ENCODE measurements at places on chromosomes 3 and 15. TPM values are rescaled to one million over a fixed set of nuclear protein-coding genes. Genes with fewer than 3 reads are reported as not detected.

The SLMAP gene
- polyA plus RNA-seq: 32.1 TPM

The SEC61A1 gene
- polyA plus RNA-seq: 49.5 TPM

The KBTBD13 gene
- polyA plus RNA-seq: not detected

The UBE2E2 gene
- polyA plus RNA-seq: 72.2 TPM

The SERINC4 gene
- polyA plus RNA-seq: not detected

The OR5K2 gene
- polyA plus RNA-seq: not detected

The NPTN gene
- 809 TPM for polyA plus RNA-seq

The IQCH gene
- 5.2 TPM for polyA plus RNA-seq

The TMEM207 gene
- polyA plus RNA-seq: not detected

The TNNC1 gene
- 0.71 TPM for polyA plus RNA-seq

The ACOX2 gene
- polyA plus RNA-seq: 2.4 TPM

The CHDH gene
- 0.75 TPM for polyA plus RNA-seq

The LRRC3B gene
- 14.7 TPM for polyA plus RNA-seq

The HERC2 gene
- polyA plus RNA-seq: 15.0 TPM

The VGLL3 gene
- 0.22 TPM for polyA plus RNA-seq

The TRAIP gene
- polyA plus RNA-seq: 4.3 TPM

The HEXA gene
- polyA plus RNA-seq: 58.9 TPM

The IQCF5 gene
- polyA plus RNA-seq: not detected

The ACKR4 gene
- not detected for polyA plus RNA-seq

The PRKAR2A gene
- polyA plus RNA-seq: 3.3 TPM

The RCCD1 gene
- 1.2 TPM for polyA plus RNA-seq

The CDV3 gene
- polyA plus RNA-seq: 34.4 TPM

The ABTB1 gene
- 3.7 TPM for polyA plus RNA-seq

The IRAK2 gene
- 0.20 TPM for polyA plus RNA-seq

The FOXB1 gene
- not detected for polyA plus RNA-seq

The LOXL1 gene
- 2.2 TPM for polyA plus RNA-seq

The CCNB2 gene
- 1.4 TPM for polyA plus RNA-seq

The DPPA2 gene
- not detected for polyA plus RNA-seq

The LDHAL6B gene
- polyA plus RNA-seq: not detected

The ROPN1 gene
- polyA plus RNA-seq: 2.9 TPM

The FEZF2 gene
- polyA plus RNA-seq: not detected

The PLSCR4 gene
- polyA plus RNA-seq: 15.9 TPM

The ITGA11 gene
- 0.42 TPM for polyA plus RNA-seq

The TRIM42 gene
- not detected for polyA plus RNA-seq

The IGDCC3 gene
- polyA plus RNA-seq: not detected

The ACAN gene
- not detected for polyA plus RNA-seq

The COL6A5 gene
- polyA plus RNA-seq: not detected

The MINAR1 gene
- 0.04 TPM for polyA plus RNA-seq

The C2CD4A gene
- not detected for polyA plus RNA-seq

The GOLGA6L4 gene
- 3.4 TPM for polyA plus RNA-seq

The DLG1 gene
- polyA plus RNA-seq: 14.9 TPM

The SLC30A4 gene
- polyA plus RNA-seq: 7.5 TPM

The FAN1 gene
- polyA plus RNA-seq: 20.5 TPM

The NSMCE3 gene
- 12.0 TPM for polyA plus RNA-seq

The SERPINI2 gene
- 5.8 TPM for polyA plus RNA-seq

The RPP14 gene
- 14.9 TPM for polyA plus RNA-seq

The LRTM1 gene
- polyA plus RNA-seq: not detected

The CD86 gene
- polyA plus RNA-seq: not detected

The CIAO2A gene
- 130 TPM for polyA plus RNA-seq

The IL17RE gene
- 0.42 TPM for polyA plus RNA-seq

The STARD9 gene
- polyA plus RNA-seq: 0.17 TPM

The SIDT1 gene
- 4.6 TPM for polyA plus RNA-seq

The ATP13A3 gene
- 49.6 TPM for polyA plus RNA-seq

The TMEM212 gene
- not detected for polyA plus RNA-seq

The ECE2 gene
- polyA plus RNA-seq: 3.1 TPM

The TEX55 gene
- not detected for polyA plus RNA-seq

The TPM1 gene
- 24.4 TPM for polyA plus RNA-seq
